Stimulated activated CD8-positive, alpha-beta memory T cell treated with anti-CD3 and anti-CD28 coated beads, Interleukin-7, amount 100 ng/mL, for 48 hours (primary cell): ENCODE measurements at places on chromosomes 7 and 10.

GRCh38 chr10:98258683-98259454 is 9.1 kb downstream of the LOXL4 start:
- DNase-seq: no peak

DNA sequence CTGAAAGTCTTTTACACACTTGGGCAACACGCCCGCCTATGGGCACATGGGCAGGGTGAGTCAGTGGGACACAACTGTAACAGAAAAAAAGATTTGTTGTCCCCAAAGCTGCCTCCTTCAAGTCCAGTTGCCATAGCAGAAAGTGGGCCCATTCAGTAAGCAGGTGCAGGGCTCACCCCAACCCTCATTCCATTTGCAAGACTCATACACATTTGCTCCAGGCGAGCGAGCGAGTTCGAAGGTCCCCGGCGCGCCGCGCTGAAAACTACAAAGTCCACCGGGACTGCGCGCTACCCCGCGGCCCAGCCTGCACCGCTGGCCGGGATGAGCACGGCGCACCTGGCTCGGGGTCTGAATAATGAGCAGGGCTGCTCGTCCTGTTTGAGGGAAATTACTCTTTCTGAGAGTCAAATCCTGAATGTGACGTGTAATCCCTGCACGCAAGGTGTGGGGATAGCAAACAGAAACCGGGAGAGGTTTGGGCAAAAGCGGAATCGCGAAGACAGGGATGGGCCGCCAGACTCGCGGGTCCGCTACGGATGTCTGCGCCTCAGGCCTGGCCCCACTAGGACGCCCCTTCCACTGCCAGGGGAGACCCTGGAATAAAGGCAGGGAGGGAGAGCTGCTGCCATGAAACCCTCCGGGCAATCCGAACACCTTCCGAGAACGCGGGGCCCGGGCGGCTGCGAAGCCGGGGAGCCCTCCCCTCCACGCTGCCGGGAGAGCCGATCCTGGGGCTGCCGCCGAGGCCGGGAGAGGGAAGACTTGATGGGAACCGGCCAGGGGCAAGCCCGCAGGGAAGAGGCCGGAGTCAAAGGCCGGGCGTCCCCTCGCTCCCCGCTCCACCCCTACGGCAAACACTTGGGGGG is 982 bp downstream of the COBL start:
- no peak for DNase-seq

DNA sequence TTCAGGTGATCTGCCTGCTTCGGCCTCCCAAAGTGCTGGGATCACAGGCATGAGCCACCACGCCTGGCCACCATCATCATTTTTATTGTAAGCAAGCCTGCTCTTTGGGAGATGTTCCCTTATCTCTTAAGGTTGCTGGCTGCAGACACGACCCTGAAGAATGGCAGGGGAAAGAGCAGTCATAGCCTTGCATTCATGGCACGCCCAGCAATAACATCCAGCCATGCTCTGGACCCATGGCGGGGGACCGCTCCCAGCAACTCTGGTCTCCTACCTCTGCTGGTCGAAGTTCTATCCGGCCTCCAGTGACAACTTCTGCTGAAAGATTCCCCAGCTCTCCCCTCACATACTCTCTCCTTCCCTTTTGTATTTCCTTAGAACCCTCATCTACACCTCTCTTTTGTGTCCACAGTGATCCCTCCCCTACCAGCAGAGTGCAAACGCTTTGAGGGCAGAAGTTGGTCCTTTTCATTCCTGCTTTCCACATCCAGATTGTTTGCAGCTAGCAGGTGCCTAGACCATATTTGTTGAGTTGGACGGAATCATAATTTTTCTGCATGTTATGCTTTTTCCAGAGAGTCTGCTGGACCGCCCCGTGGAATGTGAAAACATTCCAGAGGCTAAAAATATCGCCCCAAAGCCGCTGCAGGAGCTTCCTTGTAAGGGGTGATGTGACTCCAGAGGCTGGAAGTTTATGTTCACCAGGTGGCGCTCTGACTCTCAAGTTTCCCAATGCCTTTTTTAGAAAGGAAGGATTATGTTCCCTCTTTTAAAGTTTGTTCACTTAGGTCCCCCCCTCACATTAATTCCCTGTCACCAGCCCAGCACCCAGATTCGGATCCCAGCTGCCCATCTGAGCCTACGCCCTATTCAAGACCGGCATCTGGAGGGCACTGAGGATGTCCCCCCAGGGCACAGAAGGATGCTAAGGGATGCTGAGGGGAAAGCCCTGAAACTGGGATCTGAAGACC is 4.3 kb upstream of the MARVELD1 start:
- no peak for DNase-seq

- DNase-seq: no peak
Measured at GRCh38 chr7:226281-226895, 34.0 kb downstream of the FAM20C start.

DNA sequence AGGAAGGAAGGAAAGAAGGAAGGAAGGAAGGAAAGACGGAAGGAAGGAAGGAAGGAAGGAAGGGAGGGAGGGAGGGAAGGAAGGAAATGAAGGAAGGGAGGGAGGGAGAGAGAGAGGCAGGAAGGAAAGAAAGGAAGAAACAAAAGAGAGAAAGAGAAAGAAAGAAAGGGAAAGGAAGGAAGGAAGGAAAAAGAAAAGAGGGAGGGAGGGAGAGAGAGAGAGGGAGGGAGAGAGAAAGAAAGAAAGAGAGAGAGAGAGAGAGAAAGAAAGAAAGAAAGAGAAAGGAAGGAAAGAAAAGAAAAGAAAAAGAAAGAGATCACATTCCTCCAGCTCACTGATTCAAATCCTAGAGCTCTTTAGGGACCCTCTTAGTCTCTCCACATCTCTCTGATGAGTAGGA is 24.7 kb downstream of the ELN start:
- DNase-seq: no peak

- DNase-seq: no peak
Measured at GRCh38 chr10:86749854-86750253, 6.6 kb upstream of the BMPR1A start.

GRCh38 chr7:33012364-33012763 is 50.2 kb downstream of the NT5C3A start:
- DNase-seq: no peak
